ENCODE measurements at places on chromosomes 12 and 14.

GRCh38 chr12:19575337-19576243 lies 136.3 kb downstream of the AEBP2 start:
- DNase-seq, result peak; percentile 18

GRCh38 chr12:32612658-32613614 lies 66.2 kb upstream of the DNM1L start:
- no peak for DNase-seq

DNA sequence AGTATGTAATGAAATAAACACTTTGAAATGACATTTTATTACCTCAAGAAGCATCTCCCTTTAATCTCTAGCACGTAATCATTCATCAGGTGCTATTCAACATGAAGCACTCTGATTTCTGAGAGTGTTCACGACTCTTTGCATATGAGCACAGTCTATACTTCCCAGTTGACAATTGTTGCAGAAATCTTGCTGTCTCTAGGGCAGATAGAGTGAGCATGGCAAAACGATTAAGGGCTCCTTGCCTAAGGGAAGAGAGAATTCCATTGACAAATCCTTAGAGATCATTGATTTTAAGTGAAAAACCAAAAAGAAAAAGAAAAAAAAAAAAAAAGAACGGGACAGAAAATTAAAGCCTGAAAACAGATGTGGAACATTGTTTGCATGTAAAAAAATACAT lies 107.6 kb downstream of the C12orf50 start:
- DNase-seq, result no peak

- no peak for DNase-seq
Measured at GRCh38 chr14:86770186-86770585, 1222.8 kb downstream of the GALC start.

GRCh38 chr12:122955156-122955555 lies 11.1 kb downstream of the ABCB9 start:
- DNase-seq, result no peak

GRCh38 chr12:79019672-79020071 lies 155.1 kb downstream of the SYT1 start:
- DNase-seq, result no peak

DNA sequence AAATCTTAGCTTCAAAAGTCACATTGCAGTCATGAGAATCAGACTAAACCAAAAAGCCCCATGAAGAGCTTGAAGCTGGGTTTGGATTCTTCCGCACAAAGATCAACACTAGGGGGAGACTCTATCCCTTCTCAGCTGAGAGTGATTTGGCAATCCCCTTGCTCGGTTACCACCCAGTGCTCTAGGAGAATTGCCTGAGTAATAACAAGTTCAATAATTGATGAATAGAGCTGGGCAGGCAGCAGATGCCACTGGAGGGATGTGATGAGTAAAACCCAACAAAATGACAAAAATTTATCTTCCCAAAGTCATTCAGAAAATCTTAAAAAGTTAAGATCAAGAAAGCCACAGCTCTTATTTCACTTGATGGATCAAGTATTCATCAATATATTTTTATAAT lies 185.6 kb upstream of the ARID2 start:
- no peak for DNase-seq

- no peak for DNase-seq
Measured at GRCh38 chr12:131089531-131090273, 136.0 kb downstream of the ADGRD1 start.

- no peak for DNase-seq
Measured at GRCh38 chr14:77985211-77985615, 185.0 kb upstream of the NRXN3 start.

DNA sequence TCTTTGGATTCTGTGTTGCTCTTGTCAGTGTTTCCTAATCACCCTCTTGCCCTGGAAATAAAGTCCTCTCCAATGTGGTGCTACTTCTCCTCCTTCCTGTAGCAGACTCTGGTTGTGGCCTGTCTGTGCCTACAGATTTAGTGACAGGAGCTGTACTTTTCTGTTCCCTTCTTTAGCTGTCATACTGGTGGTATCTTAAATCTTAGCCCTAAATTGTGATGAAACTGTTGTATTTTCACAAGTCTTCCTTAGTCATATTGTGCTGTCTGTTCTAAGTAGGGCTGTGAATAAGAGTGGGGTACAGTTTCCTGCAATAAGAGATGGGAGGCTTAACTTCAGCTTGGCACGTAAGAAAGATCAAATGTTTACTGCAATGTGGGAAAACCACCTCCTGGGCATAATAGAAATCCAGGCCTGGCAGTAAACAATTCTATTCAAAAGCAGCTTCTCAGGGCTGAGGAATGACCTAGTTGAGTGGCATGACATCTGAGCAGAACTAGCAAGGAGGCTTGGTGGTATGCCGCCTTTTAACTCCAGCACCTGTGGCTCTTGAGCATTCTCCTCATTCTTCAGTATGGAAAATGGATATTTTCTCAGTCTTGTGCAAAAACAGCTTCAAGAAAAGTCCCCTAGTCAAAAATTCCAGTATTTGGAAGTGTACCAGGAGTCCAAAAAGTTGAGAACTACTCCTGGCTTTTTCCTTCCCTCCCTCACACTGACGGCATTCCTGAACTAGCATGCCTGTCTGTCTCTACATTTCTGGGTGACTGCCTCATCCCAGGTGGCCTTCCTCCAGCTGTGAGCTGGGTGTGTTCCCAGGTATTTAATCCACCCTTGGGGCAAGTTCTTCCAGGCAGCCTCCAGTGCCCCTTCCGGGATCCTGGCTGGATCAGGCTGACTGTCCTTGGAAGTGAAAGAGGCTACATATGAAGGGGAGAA lies 19.5 kb downstream of the ANO6 start:
- no peak for DNase-seq

- DNase-seq, result no peak
Measured at GRCh38 chr12:86666316-86666715, 410.1 kb upstream of the MGAT4C start.

DNA sequence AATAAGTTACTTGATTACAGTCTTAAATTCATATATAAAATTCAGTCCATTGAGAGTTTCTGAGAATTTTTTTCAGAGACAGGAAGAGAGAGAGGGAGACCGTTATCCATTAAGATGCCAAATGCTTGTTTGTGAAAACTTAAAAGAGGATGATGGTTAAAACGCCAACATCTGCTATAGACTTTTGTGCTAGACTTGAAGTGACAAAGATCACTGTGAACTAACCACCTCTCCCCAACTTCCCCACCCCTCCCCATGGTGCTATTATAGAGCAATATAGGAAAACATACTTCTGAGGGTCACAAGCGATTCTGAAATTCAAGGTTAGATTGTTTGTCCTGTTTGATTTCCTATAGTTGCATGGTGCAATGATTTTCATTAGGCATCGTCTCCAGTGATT lies 440.8 kb downstream of the RMST start:
- no peak for DNase-seq

Data from NCI-H187 (cell line).